Esophagus mucosa (tissue), 1 donor: ENCODE measurements at places on chromosomes 6 and 20. TPM values are rescaled to one million over a fixed set of nuclear protein-coding genes. Genes with fewer than 3 reads are reported as not detected.

The GNMT gene
- not detected for total RNA-seq

The PNPLA1 gene
- 0.20 TPM for total RNA-seq

The EBF4 gene
- 1.7 TPM for total RNA-seq

The PLCB4 gene
- 1.1 TPM for total RNA-seq

The TLDC2 gene
- total RNA-seq, result 0.20 TPM

The ZSWIM1 gene
- 7.2 TPM for total RNA-seq

The SMLR1 gene
- not detected for total RNA-seq

The PRDM13 gene
- total RNA-seq, result not detected

The RGS17 gene
- 1.6 TPM for total RNA-seq

The TRIM15 gene
- total RNA-seq, result not detected

The PDE7B gene
- 0.68 TPM for total RNA-seq

DNA sequence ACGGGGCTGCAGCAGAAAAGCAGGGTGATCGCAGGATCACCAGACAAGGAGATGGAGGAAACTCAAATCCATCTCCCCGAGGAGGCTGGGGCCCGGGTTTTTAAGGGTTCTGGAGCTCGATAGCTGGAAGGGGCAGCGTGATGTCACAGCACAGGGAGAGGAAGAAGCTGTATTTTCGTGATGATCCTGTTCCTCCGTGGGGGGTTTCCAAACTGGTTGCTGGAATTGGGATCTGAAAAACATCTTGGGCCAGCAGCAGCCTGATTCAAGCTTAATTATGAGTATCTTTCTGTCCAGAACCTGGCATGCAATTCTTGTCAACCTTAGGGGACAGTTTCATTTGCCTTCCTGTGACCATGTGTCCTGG is 4.1 kb downstream of the CST7 start:
- no peak for ATAC-seq

DNA sequence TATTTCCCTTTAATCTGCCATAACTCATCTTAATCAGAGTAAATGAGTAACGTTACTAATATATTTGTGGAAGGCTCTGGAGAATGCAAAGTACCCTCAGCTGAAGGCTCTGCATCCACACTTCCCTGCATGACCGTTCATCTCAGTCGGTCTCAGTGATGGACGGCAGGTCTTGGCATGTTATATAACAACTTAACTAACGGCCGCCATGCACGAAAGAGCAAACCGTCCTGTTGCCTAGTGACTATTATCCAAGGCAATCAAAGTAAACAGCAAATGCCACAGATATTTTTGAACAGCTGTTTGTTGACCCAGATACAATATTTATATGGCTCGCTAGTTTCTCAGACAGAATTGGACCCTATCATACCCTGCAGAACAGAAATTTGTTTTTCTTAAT is 194.9 kb upstream of the SMLR1 start:
- no peak for ATAC-seq

DNA sequence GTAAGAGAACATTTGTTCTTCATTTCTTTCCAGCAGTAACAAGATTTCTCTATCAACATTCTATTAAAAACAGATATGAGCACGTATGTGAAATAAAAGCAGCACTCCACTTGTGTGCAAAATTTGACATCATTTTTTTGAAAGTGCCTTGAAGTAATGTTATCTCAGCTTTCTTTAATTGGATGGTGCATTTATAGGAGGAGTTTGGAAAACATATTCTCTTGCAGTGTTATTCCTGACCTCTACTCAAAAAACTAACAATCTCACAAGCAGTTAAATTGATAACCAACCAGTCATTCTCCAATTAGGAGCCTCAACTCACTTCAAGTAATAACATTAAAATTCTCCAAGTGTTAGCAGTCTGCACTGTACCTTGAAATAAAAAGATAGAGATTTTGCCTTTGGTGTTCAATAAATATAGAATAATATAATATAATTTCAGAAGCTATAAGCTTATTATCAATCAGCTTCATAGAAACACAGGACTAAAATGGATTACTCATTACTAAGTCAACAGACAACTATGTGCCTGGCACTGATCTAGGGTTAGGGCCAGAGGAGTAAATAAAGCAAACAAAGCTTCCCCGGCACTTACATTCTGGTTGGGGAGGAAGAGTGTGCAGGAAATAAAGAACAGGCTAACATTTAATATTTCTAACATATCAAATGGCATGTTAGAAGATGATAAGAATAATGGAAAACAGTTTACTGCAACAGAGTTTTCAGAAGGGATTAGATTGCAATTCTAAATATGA is 149.0 kb upstream of the SGK1 start:
- ATAC-seq, result peak; percentile 62

DNA sequence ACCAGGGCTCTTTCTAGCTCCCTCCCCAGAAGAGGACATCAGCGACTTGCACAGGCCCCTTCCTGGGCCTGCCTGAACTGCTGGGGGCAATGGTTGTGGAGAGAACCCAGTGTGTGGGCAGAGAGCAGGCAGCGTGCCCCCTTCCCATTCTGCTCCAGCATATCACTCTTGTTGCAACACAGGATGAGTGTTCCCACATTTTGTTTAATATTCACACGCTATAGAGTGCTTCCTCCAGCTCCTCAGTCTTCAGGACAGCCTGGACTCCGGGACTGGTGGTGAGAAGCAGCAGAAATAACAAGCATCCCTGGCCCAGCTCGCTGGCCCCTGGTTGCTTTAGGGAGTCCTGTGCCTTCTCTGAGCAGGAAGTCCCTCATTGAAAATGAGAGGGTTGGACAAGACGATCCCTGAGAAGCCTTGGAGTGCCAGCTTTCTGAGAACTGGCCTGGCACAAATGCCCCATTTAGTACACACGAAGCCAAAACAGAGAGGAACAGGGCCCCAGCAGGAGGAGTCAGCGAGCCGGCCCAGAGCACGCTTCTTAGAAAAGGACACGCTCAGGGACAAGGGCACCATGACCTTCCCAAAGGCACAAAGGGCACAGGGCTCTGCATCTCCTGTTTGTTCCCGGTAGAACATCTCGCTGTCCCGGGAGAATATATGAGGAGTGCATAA is 84.2 kb upstream of the FOXC1 start:
- ATAC-seq, result no peak

GRCh38 chr20:21238818-21239536 is 64.2 kb upstream of the XRN2 start:
- no peak for ATAC-seq

DNA sequence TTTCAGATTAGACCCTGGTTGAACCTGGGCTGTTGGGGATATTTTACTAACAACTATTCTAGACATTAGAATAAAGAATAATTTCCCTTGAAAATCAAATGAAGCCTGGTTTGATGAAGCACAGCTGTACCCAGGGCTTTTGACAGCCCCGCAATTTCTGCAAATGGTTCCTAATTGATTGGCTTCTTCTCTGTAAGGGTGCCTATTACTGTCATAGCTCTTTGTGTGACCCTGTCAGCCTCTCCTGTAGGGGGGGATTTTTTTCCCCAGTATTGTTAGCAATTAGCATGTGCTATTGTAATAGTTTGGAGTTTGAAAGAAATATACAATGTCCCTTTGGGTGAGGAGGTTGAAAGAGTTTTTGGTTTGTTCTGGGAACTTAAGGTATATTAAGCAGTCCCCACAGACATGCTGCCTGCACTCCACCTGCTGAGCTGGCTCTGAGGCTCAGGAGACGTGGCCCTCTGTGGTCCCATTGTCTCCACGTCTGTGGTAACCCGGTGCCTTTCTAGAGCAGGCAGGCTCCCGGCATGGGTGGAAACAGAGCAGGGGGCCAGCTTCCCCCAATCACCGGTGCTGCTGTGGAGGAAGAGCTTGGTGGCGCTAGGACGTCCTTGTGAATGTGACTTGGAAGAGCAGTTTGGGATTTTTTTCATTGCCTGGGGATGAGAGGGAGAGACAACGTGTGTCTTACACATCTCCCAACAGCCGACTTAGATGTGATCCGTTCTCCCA is 47.3 kb upstream of the CLDN20 start:
- no peak for ATAC-seq

- ATAC-seq, result no peak
Observed at GRCh38 chr6:133590196-133590595, 298.7 kb upstream of the TCF21 start.

DNA sequence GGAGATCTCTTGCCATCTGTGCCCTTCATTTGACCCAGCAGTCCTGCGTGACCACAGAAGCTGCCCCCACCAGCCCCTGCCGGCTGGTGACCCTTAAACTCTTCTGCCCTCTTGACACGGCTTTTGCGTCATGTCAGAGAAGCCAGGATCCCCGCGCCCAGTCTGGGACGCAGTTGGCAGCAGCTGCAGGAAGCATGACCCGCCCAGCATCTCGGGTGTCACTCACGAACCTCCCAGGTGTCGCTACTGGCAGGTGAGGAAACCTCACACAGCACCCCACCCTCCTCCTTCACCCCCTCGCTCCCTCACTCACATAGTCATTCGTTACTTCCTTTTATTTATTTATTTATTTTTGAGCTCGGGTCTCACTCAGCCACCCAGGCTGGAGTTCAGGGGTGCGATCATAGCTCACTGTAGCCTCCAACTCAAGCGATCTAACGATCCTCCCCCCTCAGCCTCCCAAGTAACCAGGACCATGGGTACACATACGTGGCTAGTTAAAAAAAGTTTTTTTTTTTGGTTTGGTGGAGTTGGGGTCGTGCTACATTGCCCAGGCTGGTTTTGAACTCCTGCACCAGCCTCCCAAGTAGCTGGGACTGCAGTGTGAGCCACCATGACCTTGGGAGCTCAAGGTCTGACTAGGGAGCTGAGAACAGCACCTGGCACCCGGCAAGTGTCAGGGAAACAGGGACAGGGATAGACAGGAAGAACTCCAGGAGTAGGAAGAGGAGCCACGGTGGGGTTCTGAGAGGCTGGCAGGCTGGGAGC is 14.1 kb upstream of the SPDEF start:
- ATAC-seq, result no peak

GRCh38 chr6:117496383-117496990 is 14.0 kb downstream of the DCBLD1 start:
- ATAC-seq, result peak; percentile 90

DNA sequence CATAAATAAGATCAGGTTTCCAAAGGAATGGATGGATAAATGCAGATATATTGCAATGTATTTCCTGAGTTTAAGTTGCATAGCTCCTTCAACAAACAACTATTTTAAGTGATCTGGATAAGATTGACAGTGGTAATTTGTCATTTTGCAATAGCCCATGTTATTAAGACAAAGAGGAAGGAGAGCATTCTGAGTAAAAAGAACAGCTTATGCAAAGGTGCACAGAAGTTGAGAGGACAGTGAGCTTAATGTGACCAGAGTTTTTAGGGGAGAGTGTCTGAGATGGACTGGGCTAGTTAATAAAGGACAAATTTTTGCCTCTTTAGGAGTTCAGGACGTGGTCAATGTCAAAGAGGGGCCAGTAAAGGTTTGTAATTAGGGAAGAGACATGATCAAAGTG is 48.8 kb upstream of the FBXO30 start:
- no peak for ATAC-seq

- ATAC-seq, result no peak
Observed at GRCh38 chr6:55868771-55869479, 6.5 kb downstream of the BMP5 start.

- ATAC-seq, result no peak
Observed at GRCh38 chr6:157017861-157018260, 240.7 kb downstream of the ARID1B start.

- no peak for ATAC-seq
Observed at GRCh38 chr6:81755551-81755950, 3.1 kb upstream of the TENT5A start.

GRCh38 chr20:33663161-33664084 is 1.3 kb downstream of the C20orf144 start:
- ATAC-seq, result peak; percentile 64

GRCh38 chr6:1479095-1479494 is 89.7 kb downstream of the FOXF2 start:
- ATAC-seq, result no peak

GRCh38 chr20:40960521-40960956 is 68.1 kb upstream of the TOP1 start:
- no peak for ATAC-seq

GRCh38 chr6:14824060-14824459 is 421.8 kb upstream of the JARID2 start:
- ATAC-seq, result no peak

GRCh38 chr6:169723991-169724493 is 258 bp downstream of the PHF10 start:
- peak; percentile 5 for ATAC-seq

DNA sequence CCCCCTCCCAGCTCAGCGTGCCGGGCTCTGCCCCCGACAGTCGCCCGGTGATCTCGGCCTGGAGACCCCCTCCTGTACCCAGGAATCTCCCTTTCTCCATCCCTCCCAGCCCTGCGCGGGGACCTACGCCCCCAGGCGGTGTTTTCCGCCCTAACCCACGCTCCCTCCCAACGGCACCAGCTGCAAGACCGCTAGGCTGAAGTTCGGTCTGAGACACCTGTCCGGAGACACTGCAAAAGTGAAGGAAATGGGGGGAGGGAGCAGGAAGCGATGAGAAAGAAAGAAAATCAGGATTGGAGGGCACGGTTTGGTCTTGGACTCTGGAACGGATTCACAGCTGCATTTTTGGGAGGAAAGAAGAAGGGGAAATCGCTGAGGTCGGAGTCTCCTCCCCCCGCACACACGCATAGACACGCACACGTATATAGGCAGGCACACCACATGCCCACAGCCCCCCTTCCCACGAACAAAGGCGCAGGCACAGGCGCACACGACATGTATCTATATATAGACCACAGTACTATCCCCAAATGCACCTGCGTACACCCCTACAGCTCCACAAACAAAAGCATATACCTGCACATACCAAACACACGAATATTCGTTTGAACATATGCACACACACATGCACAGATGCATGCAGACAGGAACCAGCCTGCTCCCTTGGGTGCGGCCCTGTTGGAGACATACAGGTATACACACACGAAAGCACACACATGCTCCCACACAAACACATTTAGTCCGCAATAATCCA is 1.0 kb downstream of the SLC32A1 start:
- no peak for ATAC-seq

DNA sequence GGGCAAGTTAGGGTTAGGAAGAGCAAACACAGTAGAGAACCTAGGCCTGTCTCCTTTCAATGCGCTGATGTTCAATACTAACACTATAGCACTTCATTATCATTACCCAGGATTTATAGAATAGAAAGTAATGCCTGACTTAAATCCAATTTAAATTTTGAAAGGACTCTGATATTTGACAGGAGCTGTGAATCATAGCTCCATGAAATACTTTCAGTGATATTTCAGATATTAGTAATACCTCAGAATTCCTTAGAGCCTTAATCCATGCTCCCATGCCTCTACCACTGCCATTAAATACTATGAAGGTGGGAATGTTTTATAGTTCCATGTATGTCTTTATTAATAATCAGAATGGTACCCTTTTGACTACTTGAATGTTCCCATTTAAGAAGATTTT is 530.2 kb downstream of the BCKDHB start:
- ATAC-seq, result no peak

- no peak for ATAC-seq
Observed at GRCh38 chr6:94953867-94954631, 623.3 kb upstream of the MANEA start.

DNA sequence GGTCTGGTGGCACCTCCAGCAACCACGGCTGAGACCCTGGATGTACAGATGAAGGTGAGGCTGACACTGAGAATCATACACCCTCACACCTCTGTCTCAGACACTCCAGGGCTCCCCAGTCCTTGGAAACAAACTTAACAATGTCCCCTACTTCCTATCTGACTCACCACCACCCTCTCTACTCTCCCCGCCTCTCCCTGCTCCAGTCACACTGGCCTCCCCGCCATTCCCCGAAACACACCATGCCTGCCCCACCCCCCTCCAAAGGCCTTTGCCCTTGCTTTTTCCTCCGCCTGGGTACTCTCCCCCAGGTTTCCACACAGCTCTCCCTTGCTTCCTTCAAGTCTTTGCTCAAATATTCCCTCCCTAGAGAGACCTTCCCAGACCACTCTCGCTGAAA is 16.3 kb downstream of the BPI start:
- ATAC-seq, result no peak
